CD14-positive monocyte (primary cell): ENCODE measurements at places on chromosomes 2 and 18. TPM values are rescaled to one million over a fixed set of nuclear protein-coding genes. Genes with fewer than 3 reads are reported as not detected.

Gene NOP58
- polyA plus RNA-seq: 25.4 TPM

Gene UGT1A4
- not detected in 2 replicates for polyA plus RNA-seq

Gene NGEF
- polyA plus RNA-seq: not detected

GRCh38 chr18:28607991-28608390 is 431.1 kb upstream of the CDH2 start:
- no peak overlapping the region for H3K27ac ChIP-seq
- H3K36me3 ChIP-seq: no peaks in the 10 kb centered on the region
- DNase-seq: no peak

DNA sequence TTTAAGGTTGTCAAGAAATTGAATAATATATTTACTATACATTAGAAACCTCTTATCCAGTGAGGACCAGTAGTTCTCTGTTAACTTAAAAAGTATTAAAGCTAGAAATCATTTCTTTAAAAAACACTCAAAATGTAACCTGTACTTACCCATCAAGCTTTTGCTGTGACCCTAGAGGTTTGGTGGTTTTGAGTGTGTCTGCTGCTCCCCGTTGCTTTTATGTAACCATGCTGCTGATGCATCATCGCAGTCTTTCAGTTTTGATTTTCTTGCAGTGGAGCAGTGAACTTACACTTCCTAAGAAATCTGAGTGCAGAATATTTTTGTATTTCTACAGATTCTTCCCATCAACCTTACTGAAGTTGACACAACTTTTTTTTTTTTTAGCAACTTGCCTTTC is 34.2 kb downstream of the MRPS9 start:
- no peak for DNase-seq
- H3K4me1 ChIP-seq: no peaks in the 10 kb centered on the region
- H3K27me3 ChIP-seq: no peaks in the 10 kb centered on the region
- H3K27ac ChIP-seq: no peak overlapping the region
- H3K36me3 ChIP-seq: peaks cover 7% of the 10 kb centered on the region

- H3K27me3 ChIP-seq: no peaks in the 10 kb centered on the region
- no peak overlapping the region for H3K4me3 ChIP-seq
- H3K36me3 ChIP-seq: no peaks in the 10 kb centered on the region
- H3K27ac ChIP-seq: no peak overlapping the region
- DNase-seq: no peak
- H3K4me1 ChIP-seq: peaks cover 10% of the 10 kb centered on the region
Measured at GRCh38 chr2:207473931-207474235, 55.9 kb upstream of the CREB1 start.

DNA sequence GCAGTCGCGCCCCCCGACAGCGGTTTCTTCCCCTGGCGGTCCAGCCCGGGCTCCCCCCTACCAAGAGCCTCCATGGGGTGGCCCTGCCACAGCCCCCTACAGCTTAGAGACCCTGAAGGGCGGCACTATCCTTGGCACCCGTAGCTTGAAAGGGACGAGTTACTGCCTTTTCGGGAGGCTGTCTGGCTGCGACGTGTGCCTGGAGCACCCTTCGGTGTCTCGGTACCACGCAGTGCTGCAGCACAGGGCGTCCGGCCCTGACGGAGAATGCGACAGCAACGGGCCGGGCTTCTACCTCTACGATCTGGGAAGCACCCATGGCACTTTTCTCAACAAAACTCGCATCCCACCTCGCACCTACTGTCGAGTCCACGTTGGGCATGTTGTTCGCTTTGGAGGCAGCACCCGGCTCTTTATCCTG is 475 bp downstream of the SLC4A1AP start:
- DNase-seq: no peak
- peak overlapping the region; percentile 95 for H3K27ac ChIP-seq
- H3K36me3 ChIP-seq: peaks cover 34% of the 10 kb centered on the region
- H3K4me1 ChIP-seq: peaks cover 36% of the 10 kb centered on the region
